ENCODE measurements at places on chromosomes 12 and 14.

GRCh38 chr14:32477396-32477795 is 148.3 kb downstream of the AKAP6 start:
- DNase-seq = no peak

DNA sequence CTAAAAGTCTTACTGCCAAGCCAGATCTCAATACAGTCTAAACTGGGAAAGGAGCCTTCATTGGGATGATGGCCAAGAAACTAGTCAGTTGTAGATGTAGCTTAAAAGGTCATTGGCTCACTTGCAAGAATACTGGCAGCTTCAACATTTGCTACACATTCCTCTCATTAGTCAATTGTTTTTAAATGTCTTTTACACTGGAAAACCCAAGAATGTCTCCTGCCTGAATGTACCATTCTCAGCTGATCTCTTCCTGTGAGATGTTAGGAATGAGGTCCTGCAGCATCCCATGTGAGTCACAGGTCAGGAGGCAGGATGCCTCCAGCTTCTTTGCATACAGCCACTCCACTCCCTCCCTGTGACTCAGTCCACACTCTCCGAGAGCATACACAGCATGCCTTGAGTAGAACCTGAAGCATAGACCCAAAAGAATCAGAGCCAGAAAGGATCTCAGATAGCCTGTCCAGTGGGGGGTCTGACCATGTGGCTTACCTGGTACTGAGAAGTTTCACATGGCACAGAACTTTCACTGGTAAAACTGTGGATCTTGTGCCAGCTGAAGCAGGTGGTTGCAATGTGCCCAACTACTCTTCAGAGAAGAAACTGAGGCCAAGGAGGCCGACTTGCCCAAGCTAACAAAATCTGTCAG is 56.0 kb upstream of the HECTD1 start:
- peak; percentile 98 for DNase-seq

DNA sequence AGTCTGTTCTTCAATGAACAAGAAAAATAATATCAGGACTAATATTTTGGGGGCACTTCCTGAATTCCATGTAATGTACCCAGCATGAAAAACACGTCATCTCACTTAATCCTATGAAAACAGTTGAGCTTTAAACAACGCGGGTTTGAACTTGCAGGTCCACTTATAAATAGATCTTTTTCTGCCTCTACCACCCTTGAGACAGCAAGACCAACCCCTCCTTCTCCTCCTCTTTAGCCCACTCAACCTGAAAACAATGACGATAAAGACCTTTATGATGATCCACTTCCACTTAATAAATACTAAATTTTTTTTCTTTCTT is 203.9 kb upstream of the KRR1 start:
- DNase-seq = no peak

GRCh38 chr12:110193196-110193595 is 69.0 kb downstream of the IFT81 start:
- DNase-seq = no peak

DNA sequence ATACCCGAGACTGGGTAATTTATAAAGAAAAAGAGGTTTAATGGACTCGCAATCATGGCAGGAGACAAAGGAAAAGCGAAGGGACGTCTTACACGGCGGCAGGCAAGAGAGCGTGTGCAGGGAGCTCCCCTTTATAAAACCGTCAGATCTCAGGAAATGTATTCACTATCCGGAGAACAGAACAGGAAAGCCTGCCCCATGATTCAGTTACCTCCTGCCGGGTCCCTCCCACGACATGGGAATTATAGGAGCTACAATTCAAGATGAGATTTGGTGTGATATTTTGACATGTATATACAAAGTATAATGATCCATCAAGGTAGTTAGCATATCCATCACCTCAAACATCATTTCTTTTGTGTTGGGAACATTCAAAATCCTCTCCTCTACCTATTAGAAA is 2.3 kb upstream of the CDCA4 start:
- no peak for DNase-seq

DNA sequence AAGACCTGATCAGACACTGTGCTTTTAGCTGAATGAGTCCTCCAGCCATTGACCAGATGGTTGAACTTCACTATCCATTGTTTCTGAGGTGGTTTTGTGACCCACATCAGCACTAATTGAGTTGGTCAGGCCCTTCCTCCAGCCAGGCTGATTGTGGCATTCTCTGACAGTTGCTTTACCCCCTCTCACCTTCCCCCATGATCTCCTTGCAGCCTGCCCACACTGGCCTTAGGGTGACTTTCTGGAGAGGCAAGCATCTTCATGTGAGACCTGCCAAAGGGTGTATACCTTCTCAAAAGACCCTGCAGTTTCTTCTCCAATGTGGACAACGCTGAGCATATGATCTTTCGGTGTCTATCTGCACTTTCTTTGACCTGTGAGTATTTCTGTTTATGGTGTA is 83.9 kb downstream of the GPATCH2L start:
- no peak for DNase-seq

GRCh38 chr12:123529686-123530085 is 3.8 kb downstream of the RILPL1 start:
- no peak for DNase-seq

DNA sequence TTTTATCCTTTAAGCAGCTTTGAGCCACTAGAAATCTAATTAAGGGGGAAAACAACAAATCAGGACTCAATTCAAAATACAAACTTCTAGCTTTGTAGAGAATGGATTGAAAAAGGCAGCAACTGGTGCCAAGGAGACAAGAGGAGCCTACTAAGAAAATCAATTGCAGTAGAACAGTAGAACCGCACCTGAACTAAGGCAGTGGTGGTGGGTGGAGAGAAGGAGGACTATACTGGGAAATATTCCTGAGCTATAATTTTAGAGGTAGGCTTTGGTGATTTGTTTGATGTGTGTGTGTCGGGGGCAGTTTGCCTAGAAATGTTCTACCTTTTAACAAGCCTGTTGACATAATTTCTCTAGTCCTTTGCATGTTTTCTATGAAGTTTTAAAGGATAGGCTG is 270.9 kb upstream of the SYT10 start:
- DNase-seq = no peak

- DNase-seq = no peak
These were observed 79.1 kb upstream of the BDKRB2 start for GRCh38 chr14:96125536-96125935.

DNA sequence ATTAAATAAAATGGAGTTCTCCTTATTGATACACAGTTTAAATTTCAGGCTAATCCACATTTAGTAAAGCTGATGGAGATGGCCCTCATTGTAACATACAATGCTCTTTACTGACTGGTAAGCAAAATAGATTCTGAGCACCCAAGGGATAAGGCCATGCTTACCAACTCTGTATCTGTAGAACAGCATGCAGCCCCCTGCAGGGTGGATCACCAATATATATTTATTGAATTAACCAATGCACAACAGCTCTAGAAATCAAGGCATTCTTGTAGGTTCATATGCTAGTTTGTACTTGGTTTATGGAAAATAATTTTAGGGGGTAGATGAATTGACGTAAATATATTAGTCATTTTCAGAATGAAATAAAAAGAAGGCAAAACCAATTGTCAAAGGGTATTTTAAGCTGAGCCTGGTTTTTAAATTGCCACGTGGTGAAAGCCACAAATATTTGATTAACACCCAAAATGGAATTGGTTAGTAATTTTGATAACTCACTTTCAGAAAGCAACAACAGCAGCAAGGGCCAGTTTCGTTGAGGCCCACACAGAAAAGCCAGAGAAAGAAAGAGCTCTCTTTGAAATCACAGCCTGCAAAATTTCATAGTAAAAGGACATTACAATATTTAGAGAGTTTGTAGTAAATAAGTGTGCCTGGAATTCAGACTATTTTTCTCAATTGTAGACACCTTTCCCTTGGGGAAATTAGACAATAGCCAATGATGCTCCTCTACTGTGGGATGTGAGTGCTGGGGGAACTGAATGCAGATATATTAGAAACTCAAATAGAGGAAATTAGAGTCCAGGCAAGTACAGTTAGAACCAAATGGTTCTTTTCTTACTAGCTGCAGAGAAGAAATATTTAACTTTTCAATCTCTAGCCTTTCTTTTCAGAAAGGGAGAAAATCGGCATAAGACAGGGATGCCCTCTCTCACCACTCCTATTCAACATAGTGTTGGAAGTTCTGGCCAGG is 216.2 kb upstream of the ABCD2 start:
- no peak for DNase-seq

DNA sequence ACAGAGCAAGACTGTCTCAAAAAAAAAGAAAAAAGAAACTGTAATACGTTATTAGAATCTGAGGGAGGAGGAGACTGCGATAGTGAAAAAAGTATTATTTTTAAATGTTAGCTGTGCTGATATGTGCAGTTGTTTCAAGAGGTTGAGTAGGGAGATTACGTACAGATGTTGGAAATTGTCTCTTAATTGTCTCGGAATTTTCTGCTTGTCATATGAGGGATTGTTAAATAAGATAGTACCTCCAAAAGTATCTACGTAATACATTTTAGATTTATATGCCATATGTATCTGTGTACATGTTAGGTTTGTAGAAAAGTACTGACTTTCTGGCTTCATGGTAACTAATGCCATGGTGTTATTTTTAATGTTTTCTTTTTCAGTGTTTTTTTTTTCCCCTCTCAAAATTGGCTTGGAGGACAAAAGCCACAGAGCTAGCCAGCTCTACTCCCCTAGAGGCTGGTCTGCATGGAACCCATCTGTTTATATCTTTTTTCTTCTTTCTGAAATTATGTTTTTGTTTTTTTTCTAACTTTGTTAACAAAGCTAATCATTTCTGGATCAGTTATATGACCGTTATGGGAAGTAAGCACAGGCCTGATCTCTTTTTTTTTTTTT is 3.4 kb downstream of the RIMKLB start:
- no peak for DNase-seq

DNA sequence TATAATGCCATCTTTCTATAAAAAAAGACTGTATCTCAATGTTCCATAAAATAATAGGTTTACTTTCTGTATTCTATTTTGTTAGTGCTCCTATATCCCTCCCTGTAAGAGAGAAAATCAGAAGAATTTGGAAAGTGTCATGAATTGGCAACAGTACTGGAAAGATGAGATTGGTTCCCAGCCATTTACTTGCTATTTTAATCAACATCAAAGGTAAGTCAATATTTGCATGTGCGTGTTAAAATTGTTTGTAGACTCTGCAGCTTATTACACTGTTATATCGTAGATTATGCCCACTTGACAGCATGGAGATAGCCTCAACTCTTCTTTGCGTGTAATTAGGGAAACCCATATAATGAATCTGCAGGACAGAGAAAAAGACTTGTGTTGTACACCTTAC is 34.0 kb downstream of the KCNMB4 start:
- DNase-seq = no peak

DNA sequence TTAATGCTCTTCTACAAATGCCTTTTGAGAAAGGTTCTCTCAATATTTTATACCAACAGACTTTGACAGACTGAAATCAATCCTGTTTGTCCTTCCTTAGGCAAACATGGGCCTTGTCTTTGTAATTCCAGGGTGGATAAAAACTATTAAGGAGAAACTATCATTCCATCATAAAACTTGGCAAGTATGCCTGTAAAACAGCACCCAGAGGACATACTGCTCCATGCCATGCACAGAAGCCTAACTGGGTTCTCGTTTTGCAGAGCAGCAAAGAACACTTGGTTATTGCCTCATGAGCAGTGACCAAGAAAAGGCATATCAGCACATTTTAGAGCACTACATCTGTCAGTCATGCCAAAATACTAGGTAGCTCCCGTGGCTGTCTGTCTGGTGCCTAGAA is 33.8 kb upstream of the PTGDR start:
- no peak for DNase-seq

DNA sequence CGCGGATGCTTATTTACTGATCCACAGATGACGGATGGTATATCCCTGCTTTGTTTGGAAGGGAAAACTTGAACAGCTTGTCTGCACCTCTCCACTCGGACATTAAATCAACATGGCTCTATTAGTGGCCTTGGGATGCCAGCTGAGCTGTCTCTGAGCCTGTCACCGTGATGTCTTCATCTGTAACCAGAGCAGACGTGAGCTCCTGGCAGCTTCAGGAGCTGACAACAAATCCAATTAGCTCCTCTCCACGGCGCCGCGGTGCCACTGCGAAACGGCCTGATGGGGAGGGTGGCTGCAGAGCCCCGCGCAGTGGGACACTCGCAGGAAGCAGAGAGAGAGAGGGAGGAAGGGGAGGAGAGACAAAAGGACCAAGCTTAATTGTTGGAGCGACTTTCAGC is 112.3 kb downstream of the PAPOLA start:
- DNase-seq = no peak

DNA sequence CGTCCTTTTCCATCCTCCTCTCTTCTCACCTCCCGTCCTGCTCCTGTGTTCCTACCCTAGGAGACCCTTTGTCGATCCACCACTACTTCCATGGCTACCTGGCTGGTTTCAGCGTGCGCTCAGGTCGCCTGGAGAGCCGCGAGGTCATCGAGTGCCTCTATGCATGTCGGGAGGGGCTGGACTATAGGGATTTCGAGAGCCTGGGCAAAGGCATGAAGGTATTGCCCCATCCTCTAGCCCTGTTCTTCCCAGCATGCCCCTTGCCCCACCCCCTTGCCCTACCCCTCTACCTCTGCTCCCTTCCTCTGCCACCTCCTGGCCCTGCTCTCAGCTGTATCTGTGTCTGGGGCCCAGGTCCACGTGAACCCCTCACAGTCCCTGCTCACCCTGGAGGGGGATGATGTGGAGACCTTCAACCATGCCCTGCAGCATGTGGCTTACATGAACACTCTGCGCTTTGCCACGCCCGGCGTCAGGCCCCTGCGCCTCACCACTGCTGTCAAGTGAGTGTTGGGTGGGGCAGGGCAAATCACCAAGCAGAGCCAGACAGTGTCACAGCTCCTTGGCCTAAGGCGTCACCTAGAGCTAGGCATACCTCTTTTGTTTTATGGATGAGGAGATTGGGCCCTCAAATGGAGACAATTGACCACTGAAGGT is 12.8 kb downstream of the CLSTN3 start:
- no peak for DNase-seq

DNA sequence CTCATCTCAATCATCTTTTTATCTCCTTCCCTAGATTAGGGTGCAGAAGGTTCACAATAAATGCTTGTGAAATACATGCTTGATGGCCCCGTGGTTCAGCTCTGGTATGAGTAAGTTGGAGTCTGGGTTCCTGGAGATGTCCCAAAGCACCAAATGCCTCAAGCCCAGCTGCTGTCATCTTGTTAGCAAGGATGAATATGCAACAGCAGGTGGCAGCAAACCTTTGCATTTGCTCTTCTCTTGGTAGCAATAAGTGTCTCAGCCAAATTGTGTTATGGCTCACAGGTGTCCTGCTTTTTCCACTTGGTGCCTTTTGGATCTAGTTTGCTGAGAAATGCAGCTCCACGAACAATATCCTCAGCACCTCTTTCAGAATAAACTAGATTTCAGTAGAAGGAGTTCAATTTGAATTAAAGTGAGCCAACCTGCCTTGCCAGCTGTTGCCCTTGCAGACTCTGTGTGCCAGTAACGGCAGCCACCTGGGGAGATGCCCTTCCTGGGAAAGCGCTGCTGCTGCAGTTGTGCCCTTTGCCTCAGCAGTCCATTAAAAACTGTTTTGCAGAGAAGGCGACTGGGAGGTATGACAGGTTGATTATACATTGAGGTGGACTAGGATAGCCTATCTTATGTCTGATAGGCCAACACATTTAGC is 417.3 kb downstream of the SNAPC1 start:
- peak; percentile 58 for DNase-seq

DNA sequence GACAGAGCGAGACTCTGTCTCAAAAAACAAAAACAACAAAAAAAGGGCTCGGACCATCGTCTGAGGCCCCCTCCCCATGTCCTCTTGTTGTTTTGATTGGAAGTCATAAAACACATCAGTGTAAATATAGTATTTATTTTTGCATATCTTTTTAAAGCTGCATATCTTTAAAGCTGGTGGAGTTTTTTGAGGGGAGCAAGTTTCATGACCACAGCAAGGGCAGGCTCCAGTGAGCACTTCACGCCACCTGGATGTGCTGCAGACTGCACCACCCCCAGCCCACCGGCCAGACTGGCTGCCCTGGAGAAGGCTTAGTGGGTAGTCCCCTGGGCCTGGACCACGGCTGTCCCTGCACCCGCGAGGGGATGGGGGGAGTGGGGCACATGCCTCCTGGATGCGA is 11.9 kb upstream of the BCL7A start:
- DNase-seq = no peak
